ACHN (cell line): ENCODE measurements at places on chromosomes 12 and 14.

DNA sequence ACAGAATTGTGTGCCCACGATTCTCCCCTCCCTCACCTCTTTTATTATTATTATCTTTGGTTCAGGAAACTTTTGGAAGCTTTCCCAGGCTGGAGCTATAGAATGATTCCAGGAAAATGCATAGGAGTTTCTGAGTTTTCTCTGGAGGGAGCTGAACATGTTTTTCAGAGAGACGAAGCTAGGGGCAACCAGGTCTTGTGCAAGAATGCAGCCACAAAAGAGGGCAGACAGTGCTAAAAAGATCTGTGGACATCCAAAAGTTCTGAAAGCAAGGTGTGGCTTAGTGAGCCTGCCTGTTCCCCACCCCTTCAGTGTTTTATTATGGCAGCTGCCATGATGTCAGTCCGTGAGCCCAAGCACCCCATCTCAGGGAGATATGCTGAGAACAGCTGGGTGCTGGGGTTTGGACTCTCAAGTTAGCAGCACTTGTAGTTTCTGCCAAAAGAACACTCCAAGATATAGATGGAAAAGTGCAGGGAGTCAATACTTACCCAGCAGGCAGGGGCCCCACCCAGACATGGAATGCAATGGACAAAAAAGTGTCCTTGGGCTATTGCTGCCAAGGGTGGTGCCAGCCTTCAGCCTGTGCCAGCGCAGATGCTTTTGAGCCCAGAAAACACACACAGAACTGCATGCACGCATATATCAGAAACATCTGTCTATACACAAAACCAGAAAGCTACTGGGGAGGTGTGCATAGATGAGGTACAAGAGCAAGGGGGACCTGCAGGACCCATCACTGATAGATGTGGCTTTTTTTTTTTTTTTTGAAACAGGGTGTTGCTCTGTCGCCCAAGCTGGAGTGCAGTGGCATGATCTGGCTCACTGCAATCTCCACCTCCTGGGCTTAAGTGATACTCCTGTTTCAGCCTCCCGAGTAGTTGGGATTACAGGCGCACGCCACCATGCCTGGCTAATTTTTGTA lies 17.0 kb upstream of the IRF2BPL start:
- no peak for DNase-seq

- DNase-seq, result no peak
Measured at GRCh38 chr12:71947645-71948105, 9.0 kb downstream of the TPH2 start.

GRCh38 chr12:67646775-67647174 lies 1.8 kb upstream of the DYRK2 start:
- DNase-seq, result no peak

DNA sequence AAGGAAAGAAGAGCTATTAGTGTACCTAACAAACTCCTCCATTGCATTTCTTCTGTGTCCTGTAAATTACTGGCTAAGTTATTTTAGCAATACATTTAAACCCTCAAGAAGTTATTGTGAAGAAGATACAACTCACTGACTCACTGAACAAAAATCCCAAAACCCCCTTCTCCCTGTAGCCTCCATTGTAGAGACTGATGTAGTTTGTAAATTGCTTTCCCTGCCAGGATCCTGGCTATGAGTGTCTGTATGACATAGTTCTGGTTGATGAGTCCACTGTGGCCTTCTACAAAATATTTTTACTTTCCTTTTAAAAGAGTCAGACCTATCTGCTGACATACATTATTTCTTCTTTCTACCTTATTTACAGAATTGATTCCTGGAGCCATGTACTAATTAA lies 155.6 kb downstream of the SLC6A15 start:
- DNase-seq, result no peak

- no peak for DNase-seq
Measured at GRCh38 chr12:112049351-112049750, 36.1 kb downstream of the ERP29 start.

- DNase-seq, result no peak
Measured at GRCh38 chr12:11793921-11794710, 144.6 kb downstream of the ETV6 start.

GRCh38 chr12:116891019-116891418 lies 9.8 kb upstream of the HRK start:
- no peak for DNase-seq

DNA sequence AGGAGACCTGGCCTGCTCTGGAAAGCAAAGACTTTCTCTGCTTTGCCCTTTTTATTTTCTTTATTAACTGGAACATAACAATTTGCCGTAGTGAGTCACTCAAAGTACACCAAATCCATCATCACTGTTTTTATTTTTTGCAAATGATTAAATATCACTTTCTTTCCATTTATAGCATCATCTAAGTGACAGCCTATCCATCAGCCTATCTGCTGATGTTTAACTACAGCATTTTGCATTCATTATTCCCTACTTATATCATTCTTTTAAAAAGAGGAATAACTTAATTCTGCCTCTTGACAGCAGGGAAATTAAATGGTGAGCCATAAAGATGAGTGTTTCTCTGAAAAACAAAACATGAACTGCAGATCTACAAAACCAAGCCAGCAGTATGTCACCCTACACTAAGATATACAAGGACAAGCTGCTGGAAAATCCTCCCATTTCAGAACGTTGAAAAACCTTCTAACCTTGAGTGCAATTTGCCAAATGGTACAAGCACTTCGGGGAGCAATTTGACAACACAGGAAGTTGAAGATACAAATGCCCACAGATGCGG lies 821.3 kb upstream of the TMEM132C start:
- DNase-seq, result no peak

GRCh38 chr12:51630986-51631385 lies 40.0 kb downstream of the SCN8A start:
- DNase-seq, result no peak

DNA sequence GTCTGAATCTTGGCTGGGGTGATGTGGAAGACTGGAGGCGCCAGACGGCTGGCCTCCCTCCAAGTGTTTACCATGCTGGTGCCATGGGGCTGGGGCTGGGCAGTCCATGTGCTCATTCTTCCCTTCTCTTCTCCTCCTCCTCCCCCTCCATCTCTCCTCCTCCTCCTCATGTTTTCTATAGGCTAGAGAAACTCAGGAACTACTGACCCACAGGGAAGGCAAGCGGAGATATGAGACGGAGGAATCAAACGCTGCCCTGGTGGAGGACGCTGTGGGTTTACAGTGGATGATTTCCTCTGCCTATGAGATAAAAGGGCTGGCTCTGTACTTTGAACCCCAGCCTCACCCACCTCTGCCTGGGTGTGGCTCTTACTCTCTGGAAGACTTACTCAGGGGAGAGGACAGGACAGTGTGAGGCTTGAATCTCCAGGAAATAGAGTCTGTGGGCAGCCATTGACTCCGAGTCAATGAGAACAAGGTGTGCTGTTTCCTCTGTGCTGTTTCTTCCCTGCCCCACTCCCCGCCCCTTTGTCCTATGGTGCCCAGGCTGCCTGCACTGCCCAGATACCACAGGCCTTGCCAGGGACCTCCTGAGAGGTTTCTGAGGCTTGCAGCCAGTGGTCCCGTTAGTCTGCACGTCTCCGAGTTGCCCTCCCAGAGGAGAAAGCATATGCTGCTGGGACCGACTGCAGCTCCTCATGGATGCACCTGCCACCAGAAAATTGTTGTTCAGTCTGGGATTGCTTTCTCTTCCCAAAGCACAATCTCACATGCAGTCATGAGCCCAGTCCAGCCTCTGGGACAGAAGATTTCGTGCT lies 132.6 kb upstream of the ARHGAP5 start:
- DNase-seq, result no peak

DNA sequence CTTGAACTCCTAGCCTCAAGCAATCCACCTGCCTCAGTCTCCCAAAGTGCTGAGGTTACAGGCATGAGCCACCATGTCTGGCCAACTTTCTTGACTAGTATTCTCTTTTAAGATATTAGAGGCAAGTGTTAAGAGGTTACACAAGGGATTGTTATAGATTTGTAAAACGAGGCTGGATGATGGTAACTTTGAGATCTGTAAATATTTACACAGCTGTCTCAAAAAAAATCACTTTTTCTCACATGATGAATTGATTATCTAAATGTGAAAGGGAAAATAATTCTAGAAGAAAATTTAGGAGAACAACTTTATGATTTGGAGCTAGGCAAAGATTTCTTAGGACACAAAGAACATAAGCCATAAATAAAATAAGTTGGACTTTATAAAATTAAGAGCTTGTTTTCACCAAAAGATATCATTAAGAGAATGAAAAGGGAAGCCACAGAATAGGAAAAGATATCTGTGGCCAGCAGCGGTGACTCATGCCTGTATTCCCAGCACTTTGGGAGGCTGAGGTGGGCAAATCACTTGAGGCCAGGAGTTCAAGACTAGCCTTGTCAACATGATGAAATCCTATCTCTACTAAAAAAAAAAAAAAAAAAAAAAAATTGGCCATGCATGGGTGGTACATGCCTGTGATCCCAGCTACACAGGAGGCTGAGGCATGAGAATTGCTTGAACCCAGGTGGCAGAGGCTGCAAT lies 77.4 kb downstream of the BBS10 start:
- DNase-seq, result no peak

- DNase-seq, result no peak
Measured at GRCh38 chr12:88544991-88545980, 35.0 kb downstream of the KITLG start.

DNA sequence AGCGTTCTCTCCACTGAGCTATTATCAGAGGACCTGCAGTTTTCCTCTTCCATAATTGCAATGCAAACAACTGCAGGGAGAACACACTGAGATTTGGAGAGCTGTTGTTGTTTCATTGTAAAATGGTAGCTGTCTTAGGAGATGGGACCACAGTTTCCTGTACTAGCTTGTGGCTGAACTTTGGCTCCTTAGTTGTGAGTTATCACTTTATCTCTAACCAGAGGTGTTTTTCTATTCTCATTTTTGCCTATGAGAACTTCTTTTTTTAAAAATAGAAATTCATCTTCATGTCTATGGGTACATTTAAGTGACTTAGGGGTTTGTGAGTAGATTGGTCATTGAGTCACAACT lies 216.5 kb downstream of the SLC38A4 start:
- no peak for DNase-seq

DNA sequence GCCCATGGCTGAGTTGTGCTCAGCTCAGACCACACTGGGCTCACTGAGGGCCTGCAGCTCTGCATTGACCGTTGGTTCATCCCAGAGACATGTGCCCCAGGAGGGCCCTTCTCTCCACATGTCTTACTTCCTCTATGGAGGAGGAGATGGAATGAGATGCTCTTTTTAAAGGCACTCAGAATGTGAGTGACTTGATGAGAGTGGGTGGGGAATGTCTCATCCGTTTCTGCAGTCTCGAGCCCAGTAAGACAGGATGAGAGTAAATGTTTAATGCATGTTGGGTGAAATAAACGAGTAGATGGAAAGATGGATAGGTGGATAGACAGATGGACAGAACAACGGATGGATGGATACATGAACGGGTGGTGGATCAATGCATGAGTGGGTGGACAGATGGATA lies 68.8 kb upstream of the NOS1 start:
- no peak for DNase-seq

DNA sequence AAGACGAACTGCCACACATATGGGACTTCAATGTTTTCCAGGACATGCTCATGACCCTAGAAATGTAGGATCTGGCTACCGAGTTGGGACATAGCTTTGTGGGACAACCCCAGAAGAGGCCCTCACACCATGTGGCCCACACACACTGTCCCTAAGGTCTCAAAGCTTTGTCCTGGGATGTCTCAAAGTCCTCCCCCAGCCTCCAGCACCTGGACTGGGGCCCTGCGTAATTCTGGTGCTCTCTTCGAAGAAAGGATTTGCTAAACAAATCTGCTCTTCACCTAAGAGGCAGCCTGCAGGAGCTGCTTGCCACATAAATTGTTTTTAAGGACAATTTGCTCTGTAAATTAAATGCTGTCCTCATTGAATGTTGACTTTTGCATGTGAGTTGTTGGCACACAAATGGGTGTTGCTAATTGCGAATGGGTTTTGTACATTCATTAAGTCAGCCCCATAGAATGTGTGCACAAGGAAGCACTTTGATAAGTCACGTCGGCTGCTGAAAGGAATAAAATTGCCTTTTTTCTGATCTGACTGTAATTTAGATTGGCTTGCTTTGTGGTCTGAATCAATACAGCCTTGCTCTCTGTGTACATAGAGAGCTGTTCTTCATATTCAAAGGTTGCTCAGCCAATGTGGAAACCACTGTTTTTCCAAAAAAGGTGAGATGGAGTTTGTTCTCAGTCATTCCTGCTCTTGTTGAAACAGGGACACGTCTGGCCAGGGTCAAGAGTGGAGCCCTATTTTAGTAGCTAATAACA lies 161.6 kb upstream of the PWP1 start:
- DNase-seq, result no peak

- peak; percentile 11 for DNase-seq
Measured at GRCh38 chr14:58821421-58821820, 183.7 kb downstream of the DACT1 start.

DNA sequence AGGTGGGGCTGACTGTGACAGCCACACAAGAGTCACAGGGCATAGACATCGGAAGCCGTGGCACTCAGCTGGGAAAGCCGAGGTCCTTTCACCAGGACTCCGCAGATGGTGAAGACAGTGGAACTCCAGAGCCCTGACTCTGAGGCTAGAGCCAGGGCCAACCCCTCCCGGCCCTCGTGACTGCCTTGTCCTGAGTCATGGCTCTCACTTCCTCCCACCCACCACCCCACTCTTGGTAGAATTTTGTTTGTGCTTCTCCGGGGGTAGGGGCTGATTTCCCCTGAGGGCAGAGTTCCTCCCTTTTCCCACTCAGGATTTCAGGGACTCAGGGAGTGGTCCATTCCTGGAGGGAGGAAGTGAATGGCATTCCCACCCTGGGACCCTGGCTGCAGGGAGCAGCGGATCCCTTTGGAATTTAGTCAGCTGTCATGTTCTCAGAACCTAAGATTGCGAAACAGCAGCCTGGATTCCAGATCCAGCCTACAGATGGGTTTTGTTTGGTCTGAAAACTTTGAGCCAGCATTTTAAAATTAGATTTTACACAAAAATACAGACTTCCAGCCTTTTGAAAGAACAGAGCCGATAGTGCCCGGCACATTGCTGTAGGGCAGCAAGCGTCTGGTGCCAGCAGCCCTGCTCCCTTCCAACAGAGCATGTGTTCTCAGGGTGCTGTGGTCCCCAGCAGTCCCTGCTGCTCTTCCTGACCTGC lies 50.7 kb downstream of the TPCN1 start:
- no peak for DNase-seq

GRCh38 chr14:81353691-81354323 lies 46.3 kb downstream of the STON2 start:
- DNase-seq, result no peak

DNA sequence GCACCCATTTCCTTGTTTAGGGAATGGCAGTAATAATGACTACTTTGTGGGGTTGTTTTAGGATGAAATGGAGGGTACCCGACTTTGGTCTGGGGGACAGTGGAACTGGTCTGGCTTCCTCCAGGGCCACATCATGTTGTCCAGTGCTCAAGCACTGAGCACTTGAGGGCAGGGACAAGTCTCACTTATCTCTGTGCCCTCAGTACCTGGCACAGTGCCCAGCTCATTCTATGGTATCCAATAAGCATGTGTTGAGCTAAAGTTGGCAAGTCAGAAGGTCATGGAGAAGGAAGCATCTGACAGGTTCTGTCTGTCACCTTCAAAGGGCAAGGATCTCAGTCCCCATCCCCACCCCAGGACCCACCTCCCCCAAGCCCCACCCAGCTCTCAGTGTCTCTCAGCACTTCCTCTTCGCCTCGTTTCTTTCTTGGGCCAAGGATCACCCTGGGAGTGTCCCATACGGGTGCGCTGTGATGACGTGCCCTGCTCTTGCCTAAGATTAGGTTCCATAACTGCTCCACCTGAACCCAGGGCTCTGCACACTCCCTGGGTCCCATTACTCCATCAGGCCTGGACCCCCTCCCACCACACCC lies 24.3 kb upstream of the TMEM106C start:
- no peak for DNase-seq

- no peak for DNase-seq
Measured at GRCh38 chr12:104997541-104997940, 11.4 kb downstream of the NOPCHAP1 start.

- DNase-seq, result no peak
Measured at GRCh38 chr14:35114036-35114435, 7.8 kb downstream of the PPP2R3C start.
